ENCODE measurements at places on chromosomes 4 and X.

DNA sequence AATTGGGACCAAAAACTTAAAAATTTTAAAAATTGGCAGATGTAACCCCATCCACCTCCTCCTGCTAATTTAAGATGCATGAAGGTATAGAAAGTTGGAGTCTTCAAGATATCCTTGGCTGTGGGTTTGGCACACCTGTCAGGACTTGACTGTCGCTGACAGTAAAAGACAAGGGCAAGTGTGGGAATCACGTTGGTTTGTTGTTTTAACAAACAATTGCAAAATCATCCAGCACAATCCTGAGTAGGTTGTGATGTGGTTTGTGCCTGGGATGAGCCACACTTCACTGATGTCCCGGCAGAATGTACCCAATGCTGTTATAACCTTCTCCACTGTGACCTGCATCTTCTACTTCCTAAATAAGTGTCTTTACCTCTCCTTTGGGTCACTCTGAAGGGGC lies 24.0 kb downstream of the HOPX start:
- no peak for DNase-seq

DNA sequence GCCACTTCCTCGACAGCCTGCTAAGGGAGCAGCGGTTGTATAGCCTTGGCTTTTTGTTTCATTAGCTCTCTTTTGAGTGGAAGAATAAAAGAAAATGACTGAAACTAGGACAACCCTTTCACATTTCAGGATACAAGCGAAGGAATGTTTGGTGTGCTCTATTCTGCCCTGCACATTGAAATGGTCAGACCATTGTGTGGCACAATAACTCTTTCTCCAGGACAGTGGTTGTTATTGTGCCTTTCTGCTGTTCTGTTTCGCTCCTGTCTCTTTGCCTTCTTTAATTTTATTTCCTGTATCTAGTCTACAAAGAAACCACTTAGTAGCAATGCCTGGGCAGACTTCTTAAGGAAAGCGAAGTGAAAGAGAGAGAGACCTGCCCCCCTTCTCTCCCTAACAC lies 473.7 kb downstream of the GBA3 start:
- no peak for DNase-seq

- no peak for DNase-seq
Observed at GRCh38 chrX:34332334-34332733, 200.2 kb upstream of the FAM47A start.

DNA sequence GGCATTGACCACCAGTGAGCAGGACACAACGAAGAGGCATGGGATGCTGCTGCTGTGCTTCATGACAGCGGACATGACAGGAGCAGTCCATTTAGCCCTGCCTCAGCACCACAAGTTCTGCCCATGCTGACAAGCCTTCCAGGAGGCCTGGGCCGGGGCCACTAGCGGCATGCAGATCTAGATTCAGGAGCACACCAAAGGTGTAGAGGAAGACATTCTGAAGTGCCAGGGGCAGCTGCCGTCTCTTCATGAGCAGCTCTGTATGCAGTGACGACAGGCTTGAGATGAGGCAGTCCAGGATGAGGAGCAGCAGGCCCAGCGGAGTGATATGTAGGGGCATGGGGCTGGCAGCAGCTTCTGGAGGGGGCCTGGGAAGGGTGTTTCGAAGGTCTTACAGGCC lies 38.5 kb upstream of the SLC4A4 start:
- DNase-seq, result no peak

GRCh38 chr4:52015366-52015765 lies 4.8 kb downstream of the LRRC66 start:
- peak; percentile 77 for DNase-seq

DNA sequence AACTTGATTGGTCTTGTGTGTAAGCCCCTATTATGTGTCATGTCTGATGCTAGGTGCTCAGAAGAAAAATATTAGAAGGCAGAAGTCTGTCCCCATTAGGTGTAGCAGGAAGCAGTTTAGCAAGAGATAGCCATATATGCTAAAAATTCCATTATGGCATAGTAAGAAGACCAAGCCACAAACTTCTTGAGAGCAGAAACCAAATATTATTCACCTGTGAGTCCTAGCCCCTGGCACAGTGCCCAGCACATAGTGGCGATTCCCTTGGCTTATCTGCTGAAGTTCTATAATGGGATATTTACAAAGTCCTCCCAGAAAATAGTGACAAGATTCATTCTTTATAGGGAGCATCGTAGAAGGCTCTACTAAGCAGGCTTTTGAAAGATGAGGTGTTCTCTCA lies 174.4 kb downstream of the RAB28 start:
- no peak for DNase-seq

DNA sequence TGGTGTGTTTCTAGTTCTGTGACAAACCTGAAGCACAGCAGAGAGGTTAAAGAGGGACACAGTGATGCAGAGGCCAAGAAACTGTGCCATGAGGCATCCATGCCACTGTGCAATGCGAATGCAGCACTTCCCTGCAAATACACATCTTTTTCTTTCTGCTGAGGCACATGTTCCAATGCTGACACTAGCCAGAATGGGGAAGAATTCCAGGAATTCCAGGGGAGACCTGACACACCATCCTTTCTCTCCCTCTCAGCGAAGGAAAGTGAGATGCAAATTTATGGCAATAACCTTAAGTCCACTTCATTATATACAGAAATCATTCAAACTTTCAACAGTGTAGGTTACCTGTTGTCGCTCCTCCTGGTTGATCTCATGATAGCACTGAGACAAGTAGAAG lies 204.8 kb downstream of the LDB2 start:
- DNase-seq, result no peak

DNA sequence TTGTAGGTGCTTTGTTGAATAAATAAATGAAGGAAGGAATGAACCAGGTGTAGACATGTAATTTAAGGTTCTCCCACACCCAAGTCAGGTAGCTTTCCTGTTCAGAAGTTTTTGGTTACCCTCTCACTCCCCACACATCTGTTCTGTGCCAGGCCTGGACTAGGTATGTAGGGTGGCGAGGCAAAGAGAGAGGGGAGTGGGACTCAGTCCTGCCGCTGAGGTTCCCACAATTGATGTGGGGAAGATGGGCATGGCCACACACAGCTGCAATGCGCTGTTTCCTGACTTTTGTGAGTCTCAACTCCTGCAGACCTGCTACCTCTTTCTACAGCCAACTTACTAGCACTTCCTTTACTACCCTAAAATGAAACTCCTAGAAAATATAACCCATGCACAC lies 88.9 kb downstream of the RTL5 start:
- DNase-seq, result no peak

DNA sequence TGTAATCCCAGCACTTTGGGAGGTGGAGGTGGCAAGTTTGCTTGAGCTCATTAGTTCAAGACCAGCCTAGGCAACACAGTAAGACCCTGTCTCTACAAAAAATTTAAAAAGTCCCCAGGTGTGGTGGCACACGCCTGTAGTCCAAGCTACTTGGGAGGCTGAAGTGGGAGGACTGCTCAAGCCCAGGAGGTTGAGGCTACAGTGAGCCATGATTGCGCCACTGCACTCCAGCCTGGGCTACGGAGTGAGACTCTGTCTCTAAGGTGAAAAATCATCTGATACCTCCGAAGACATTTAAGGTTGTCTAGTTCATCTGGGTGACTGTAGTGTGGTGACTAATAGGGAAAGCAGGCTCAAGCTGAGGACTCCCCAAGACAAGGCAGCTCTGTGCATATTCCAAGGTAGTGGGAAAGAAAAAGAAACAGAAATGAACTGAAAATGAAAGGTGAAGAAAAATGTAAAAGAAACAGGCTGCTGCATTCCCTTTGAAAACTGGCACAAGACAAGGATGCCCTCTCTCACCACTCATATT lies 23.3 kb downstream of the FRYL start:
- no peak for DNase-seq

GRCh38 chrX:56791456-56791855 lies 62.4 kb downstream of the NBDY start:
- DNase-seq, result no peak

- peak; percentile 10 for DNase-seq
Observed at GRCh38 chrX:120380699-120381098, 18.8 kb downstream of the ATP1B4 start.

GRCh38 chrX:264634-265455 lies 16.3 kb upstream of the PLCXD1 start:
- no peak for DNase-seq

- DNase-seq, result no peak
Observed at GRCh38 chr4:49058306-49058705, 72.2 kb downstream of the CWH43 start.

GRCh38 chr4:74378573-74378972 lies 13.6 kb downstream of the EREG start:
- DNase-seq, result no peak

DNA sequence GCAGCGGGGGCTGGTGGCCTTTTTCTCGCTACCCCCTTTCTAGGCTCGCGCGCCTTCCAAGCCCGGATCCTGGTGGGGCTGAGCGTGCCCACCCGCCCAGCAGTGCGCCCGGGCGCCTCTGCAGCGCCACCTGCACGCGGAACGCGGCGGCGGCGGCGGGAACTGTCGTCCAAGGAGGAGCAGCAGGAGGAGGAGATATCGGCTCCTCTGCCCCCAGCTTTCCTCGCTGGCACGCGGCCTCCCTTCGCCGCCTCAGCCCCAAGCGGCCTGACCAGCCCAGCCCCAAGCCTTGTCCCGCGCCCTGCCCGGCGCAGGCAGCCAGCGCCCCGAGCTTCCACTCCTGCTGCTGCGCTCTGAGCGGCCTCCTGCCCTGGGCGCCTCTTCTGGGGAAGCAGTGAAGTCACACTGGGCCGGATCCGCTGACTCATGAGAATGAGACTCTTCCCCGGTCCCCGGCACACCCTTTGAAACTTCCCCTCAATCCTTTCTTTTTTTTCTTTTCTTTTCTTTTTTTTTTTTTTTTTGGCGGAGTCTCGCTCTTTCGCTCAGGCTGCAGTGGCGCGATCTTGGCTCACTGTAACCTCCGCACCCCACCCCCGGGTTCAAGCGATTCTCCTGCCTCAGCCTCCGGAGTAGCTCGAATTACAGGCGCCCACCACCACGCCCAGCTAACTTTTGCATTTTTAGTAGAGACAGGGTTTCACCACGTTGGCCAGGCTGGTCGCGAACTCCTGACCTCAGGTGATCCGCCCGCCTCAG lies 10.6 kb upstream of the ELF4 start:
- peak; percentile 79 for DNase-seq

All from HuH-7 (cell line).